Activated naive CD4-positive, alpha-beta T cell treated with anti-CD3 and anti-CD28 coated beads for 36 hours (primary cell): ENCODE measurements at places on chromosomes 3 and 15. TPM values are rescaled to one million over a fixed set of nuclear protein-coding genes. Genes with fewer than 3 reads are reported as not detected.

GRCh38 chr3:24963762-24964625, 464.1 kb upstream of the RARB start:
- no peak for DNase-seq

- DNase-seq: no peak
These were observed 35.5 kb downstream of the UBE2E2 start for GRCh38 chr3:23238578-23238977.

DNA sequence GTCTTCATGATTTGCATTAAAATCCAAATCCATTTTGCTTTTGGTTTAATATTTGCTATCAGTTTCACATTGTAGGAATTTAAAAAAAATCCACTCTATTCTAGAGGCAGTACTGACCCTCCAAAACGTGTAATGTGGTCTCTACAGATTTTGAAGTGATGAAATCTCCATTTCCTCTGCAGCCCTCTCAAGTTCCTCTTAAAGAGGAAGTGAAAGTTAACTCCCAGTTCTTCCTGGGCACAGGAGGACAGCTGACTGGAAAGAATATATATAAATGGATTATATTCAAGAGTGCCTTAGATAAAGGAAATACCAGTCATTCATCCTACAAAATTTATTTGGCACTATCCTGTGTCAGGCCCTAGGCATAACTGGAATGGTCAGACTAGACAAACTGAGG, 83.5 kb upstream of the PLCL2 start:
- no peak for DNase-seq

GRCh38 chr3:11522953-11523571, 120.7 kb downstream of the VGLL4 start:
- no peak for DNase-seq

Gene SCN5A
- total RNA-seq: 0.31 TPM

Gene CMTM6
- total RNA-seq: 43.7 TPM

- DNase-seq: no peak
These were observed 265.4 kb downstream of the SLCO3A1 start for GRCh38 chr15:92118936-92119325.

Gene PIERCE2
- total RNA-seq: 0.44 TPM

Gene LRRK1
- total RNA-seq: 0.60 TPM

GRCh38 chr15:46525984-46526725, 891.3 kb downstream of the SQOR start:
- no peak for DNase-seq

- no peak for DNase-seq
These were observed 115.8 kb downstream of the RPLP1 start for GRCh38 chr15:69568173-69569009.

DNA sequence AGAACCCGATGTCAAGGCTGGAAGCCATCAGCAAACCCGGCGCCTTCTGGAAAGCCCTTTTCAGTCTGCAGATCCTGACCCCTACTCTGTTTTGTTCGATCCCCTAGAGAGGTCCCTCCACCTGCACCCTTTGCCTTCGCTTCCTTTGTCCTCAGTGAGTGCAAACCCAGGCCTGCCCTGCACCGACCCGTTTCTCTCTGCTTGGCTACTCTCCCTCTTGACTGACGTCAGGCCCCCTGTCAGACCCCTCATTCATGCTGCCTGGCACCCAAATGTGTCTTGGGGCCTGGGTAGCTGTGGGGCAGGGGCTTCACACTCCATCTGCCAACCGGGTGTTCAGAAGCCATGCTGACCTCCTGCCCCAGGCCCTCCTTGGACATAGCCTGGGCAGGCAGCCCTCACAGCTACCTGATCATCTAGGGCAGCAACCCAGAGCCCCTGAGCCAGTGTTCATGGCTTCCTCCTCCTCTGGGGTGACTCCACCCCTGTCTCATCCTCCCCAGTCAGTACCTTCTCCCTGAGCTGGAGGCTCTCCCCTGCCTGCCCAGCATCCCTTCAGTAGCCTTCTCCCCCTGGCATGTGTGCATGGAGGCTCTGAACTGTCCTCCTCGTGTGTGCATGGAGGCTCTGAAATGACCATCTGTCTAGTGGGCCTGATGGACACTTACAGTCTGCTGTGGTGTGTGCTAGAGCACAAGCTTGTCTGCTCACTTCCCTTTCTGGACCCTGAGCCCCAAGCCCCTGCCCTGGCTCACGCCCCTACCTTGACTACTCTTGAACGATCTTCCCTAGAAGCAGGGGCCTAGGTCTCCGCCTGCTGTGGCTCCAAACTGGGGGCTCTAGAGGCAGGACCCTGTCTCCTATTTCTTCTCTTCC, 69.4 kb downstream of the EXOG start:
- no peak for DNase-seq

GRCh38 chr3:157931517-157931916, 174.7 kb downstream of the SHOX2 start:
- DNase-seq: no peak
